Daoy (cell line): ENCODE measurements at places on chromosomes 16 and 17. TPM values are rescaled to one million over a fixed set of nuclear protein-coding genes. Genes with fewer than 3 reads are reported as not detected.

Gene GPR142
- total RNA-seq: not detected in 2 replicates

Gene FBXW10
- total RNA-seq: 0.06 TPM in 1 of 2 replicates, not detected in the other

Gene SEZ6
- total RNA-seq: not detected in 2 replicates

Gene CCL4
- not detected in 2 replicates for total RNA-seq

Gene OTOP2
- total RNA-seq: not detected in 2 replicates

GRCh38 chr17:61057257-61057656 lies 342.4 kb upstream of the TBX2 start:
- DNase-seq: no peak
